ENCODE measurements at places on chromosomes 11 and 22.

GRCh38 chr11:125303694-125304093 is 139.1 kb downstream of the PKNOX2 start:
- DNase-seq: no peak

GRCh38 chr11:15327786-15328231 is 213.1 kb downstream of the INSC start:
- no peak for DNase-seq

DNA sequence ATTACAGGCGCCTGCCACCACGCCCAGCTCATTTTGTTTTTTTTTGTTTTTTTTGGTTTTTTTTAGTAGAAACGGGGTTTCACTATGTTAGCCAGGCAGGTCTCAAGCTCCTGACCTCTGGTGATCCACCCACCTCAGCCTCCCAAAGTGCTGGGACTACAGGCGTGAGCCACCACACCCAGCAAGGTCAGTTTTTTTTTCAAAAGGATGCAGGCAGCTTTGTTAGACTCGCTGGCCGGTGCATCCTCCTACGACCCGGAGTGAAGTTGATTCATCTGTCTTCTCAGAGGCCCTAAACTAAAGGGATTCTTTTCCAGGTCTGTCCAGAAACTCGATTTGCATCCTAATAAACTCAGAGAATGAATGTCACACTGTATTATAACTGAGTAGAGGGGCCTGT is 182.3 kb downstream of the DBX1 start:
- no peak for DNase-seq

- DNase-seq: no peak
These were observed 98.8 kb downstream of the HSD17B12 start for GRCh38 chr11:43779306-43779705.

DNA sequence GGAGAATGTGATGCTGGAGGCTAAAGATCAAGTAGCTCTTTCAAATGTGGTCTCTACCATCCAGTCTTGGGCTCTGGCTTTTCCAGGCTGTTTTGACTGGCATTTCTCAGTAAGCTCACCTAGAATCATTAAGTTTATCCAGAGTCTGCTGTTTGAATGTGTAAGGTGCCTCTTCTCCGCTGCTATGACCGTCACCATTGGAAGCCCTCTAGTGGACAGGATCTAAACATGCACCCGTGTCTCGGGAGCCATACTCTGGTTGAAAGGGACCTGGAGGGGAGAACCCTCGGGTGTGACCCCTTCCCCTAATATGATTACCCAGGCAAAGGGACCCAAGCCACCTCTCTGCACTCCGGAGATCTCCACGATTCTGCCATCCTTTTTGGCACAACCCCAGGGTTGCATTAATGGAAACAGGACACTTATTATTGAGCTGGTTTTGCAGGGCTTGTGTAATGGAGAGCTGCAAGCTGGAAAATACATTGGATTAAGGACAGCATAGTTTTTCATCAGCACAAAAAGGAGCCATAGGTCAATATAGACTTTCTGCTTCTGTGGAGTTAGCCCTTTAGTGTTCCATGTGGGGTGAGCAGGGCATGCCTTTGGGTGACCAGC is 191.0 kb upstream of the LARGE1 start:
- DNase-seq: peak; percentile 6

- DNase-seq: no peak
These were observed 12.2 kb downstream of the CSF2RB start for GRCh38 chr22:36925388-36926290.

- peak; percentile 27 for DNase-seq
These were observed 756 bp downstream of the CLNS1A start for GRCh38 chr11:77636731-77637344.

GRCh38 chr11:58652726-58653280 is 30.3 kb downstream of the CNTF start:
- no peak for DNase-seq

DNA sequence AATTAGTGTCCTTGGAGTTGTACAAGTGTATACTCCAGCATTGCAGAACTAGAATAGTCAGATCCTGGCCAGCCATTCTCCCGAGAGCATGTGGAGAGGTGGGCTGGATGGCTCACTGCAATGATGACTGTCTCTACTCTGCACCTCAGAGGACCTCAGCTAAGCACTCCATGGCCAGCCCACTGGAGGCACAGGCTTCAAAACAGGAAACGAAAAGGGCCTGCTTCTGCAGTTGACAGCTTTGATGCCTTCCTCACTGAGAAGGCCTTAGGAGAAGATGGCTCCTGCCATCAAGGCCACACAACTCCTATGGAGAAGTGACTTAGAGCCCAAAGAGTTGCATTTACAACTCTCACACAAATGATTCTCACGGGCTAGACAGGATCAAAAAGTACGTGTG is 9.1 kb downstream of the POLD4 start:
- peak; percentile 31 for DNase-seq

GRCh38 chr22:44355716-44356070 is 42.9 kb upstream of the SHISAL1 start:
- DNase-seq: no peak

GRCh38 chr11:111932611-111932950 is 4.6 kb upstream of the DIXDC1 start:
- DNase-seq: peak; percentile 92

GRCh38 chr11:111845276-111846028 is 25.9 kb downstream of the ALG9 start:
- DNase-seq: peak; percentile 91

DNA sequence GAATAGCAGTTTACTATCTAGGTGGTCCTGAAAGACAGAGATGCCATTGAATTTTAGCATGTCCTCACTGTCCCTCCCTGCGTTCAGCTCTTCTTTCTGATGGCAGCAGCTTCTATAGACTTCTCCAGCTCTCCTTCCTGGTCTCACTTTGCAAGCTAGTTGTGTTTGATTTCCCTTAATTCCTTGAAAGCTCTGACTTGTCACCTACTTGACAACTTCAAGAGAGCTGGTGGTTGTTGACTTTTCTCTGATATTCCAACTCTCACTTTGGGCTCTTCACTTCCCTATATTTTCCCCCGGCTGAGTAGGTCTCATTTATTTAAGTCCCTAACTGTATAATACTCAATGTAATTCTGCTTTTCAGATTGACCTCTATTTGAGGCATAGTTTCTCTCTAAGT is 1825.0 kb upstream of the RAG2 start:
- no peak for DNase-seq

- no peak for DNase-seq
These were observed 480 bp downstream of the PLEKHA7 start for GRCh38 chr11:17013548-17014320.

DNA sequence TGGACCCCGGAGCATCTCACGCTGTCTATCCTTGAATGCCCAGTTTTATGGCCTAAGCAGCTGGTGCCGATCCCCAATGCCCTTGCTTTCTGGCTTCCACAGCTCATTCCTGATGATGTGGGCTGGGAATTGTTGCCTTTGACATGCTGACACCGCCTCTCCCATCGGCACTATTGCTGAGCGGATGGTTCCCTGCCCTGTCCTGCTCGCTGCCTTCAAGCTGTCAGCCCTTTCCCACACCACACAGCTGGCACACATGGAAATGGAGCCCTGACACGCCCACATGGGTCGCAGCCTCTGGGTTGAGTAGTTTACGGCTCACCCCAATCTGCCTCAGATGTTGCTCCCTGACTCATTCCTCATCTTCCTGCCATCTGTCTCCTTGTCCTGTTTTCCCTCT is 110.2 kb upstream of the SESN3 start:
- no peak for DNase-seq

- DNase-seq: no peak
These were observed 51.9 kb downstream of the HIPK3 start for GRCh38 chr11:33309118-33309517.

DNA sequence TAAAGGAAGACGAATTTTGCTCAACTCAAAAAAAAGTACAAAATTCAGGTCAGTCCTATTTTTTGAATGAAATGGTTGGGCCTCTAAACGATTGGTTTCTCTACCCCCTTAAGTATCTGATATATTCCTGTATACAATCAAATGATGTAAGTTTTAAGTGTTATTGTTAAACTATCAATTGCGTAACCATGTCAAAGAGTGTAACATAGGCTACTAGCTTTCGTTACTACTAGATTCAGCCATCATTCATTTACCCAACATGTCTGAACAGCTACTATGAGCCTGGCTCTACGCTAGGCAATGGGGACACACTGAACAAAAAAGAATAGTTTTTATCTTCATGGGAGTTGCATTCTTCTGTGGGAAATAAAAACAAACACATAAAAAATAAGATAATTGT is 3.3 kb downstream of the RAB6A start:
- peak; percentile 88 for DNase-seq

- DNase-seq: no peak
These were observed 28.6 kb downstream of the PPIL2 start for GRCh38 chr22:21694394-21694793.

DNA sequence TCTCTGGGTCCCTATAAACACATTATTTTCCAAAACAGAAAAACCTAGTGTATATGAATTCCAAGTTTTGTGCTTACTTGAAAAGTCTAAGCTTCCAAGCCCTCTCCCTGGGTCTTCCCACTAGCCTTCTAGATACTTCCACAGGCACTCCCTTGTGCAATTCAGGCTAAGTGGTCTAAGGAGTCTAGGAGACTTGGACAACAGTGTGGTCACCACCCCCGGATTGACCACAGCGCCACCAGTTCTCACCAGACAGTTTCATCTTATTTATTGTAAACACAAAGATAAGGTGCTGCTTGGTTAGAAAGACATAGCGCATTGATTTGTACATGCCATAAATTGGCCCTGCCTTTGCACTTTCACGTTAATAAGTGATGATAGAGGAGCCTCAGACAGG is 623.9 kb downstream of the OPCML start:
- no peak for DNase-seq

GRCh38 chr22:47409539-47410275 is 647.3 kb downstream of the TBC1D22A start:
- no peak for DNase-seq

GRCh38 chr22:44211946-44212930 is 31.5 kb downstream of the PARVG start:
- DNase-seq: no peak

GRCh38 chr11:97140885-97141494 is 751.2 kb downstream of the JRKL start:
- DNase-seq: no peak

DNA sequence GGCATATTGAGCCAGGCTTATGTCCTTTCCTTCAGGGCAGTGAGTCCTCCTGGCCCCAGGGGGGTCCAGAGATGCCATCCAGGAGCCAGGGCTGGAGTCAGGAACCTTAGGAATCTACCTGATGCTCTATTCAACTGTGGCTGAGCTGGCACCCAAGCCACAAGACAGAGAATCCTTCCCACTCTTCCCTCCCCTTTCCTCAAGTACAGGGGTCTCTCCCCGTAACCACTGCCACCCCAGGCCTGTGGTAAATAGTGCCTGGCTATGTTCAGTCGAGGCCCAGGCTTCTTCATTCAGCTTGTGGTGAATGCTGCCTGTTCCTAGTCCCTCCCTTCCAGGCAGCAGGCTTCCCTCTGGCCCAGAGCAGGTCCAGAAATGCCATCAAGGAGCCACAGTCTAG is 45.5 kb upstream of the THY1 start:
- DNase-seq: no peak

- DNase-seq: no peak
These were observed 54.5 kb upstream of the SLC35C1 start for GRCh38 chr11:45750439-45750838.

- DNase-seq: peak; percentile 18
These were observed 2.5 kb upstream of the TPST2 start for GRCh38 chr22:26592421-26592891.

GRCh38 chr22:46879083-46879482 is 116.6 kb downstream of the TBC1D22A start:
- DNase-seq: peak; percentile 69

GRCh38 chr11:73367482-73368024 is 8.6 kb upstream of the RELT start:
- DNase-seq: no peak

- no peak for DNase-seq
These were observed 21.3 kb downstream of the IFITM10 start for GRCh38 chr11:1728931-1729691.

- peak; percentile 86 for DNase-seq
These were observed 2.5 kb downstream of the TALDO1 start for GRCh38 chr11:749731-750130.

DNA sequence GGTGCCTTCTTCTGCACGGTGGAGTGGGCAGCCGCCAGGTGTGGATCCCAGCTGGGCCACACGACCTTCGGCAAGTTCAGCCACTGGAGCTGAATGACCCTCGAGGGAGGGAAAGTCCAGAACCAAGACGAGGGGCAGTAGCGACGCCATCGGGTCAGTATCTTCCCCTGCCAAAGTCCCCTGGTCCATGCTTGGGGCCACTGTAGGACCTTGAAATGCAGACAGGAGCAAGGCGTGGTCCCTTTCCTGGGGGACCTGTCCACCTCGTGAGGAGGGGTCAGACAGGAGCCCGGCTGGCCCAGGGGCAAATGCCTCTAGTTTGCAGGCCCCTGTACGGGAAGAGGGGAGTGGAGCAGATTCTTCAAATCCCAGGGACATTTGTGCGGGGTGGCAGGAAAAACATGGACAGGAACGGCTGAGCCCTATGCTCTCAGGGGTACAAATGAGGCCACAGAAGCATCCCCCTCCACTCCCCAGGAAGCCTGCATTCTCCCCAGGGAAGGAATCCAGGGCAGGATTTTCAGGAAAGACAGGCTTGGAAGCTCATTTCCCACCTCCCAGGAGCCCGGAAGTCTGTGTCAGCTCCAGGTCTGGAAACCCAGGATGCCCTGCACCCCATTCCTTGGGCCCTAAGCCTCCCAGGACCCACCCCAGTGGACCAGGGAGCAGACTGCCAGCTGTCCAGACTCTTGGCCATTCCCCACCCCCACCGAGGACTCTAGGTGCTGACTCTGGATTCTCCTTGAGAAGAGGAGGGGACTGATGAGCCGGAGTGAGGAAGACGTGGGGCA is 6.6 kb downstream of the SHANK2 start:
- no peak for DNase-seq

GRCh38 chr11:95485115-95485900 is 254.3 kb upstream of the SESN3 start:
- no peak for DNase-seq

GRCh38 chr11:132643239-132643638 is 889.1 kb downstream of the OPCML start:
- DNase-seq: no peak

DNA sequence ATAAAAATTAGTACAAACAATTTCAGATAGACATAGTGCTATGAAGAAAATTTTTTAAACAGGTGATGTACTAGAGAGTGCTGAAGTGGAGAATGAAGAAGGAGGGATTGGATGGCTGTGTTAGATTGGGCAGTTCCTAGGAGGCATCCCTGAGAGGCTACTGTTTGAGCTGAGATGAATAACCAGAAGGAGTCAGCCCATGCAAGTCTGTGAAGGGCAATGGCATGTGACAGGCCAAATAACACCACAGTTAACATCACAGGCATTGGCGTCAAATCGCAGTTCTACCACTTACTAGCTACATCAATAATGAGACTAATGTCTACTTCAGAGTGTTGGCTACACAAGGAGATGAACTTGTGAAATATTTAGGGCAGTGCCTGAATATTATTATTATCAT is 35.4 kb downstream of the HORMAD2 start:
- no peak for DNase-seq

- DNase-seq: peak; percentile 98
These were observed 1.8 kb upstream of the IL18BP start for GRCh38 chr11:71996946-71997345.
